ENCODE measurements at places on chromosomes 16 and 17.

- DNase-seq = no peak
Measured at GRCh38 chr17:80763293-80763867, 218.7 kb downstream of the RPTOR start.

DNA sequence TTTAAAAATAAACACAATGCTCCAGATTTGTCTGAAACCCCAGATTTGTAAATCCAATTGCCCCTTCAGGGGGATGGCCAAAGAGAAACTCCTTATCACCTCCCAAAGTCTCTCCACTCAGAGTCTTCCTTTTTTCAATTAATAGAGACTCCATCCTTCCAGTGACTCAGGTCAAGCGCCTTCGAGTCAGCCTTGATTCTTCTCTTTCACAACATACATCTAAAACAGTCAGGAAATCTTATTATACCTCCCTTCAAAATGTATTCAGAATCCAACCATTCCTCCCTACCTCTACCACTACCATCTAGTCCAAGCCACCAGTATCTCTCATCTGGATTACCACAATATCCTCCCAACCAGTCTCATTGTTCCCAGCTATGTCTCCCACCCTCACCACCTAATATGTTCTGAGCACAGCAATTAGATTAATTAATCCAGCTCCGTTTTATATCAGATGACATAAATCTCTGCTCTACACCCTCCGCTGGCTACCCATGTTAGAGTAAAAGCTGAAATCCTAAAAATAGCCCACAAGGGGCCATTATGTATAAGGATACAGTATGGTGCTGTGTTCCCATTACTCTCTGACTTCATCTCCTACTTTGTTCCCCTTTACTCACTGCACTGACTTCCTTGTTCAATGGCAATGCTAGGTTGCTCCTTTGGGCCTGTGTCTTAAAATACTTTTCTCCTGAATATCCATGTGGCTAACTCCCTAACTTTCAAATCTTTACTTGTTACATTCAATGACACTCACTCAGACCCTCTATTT lies 11.8 kb downstream of the SIAH1 start:
- DNase-seq = no peak

DNA sequence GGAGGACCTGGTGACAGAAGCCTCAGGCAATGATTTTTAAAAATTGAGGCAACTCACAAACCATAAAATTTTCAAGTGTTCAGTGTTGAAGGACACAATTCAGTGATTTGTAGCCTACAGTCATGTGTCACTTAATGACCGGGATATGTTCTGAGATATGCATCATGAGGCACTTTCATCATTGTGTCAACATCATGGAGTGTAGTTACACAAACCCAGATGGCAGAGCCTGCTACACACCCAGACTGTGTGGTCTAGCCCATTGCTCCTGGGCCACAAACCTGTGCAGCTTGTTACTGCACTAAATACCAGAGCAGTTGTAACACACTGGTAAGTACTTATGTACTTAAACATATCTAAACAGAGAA lies 1.6 kb downstream of the PRSS41 start:
- no peak for DNase-seq

GRCh38 chr16:85839681-85840240 lies 40.3 kb downstream of the COX4I1 start:
- DNase-seq = no peak

All from stimulated activated CD4-positive, alpha-beta T cell treated with anti-CD3 and anti-CD28 coated beads, TNF-alpha, amount 100 ng/mL, for 1 hour (primary cell).